ENCODE measurements at places on chromosomes 6 and 20.

GRCh38 chr20:3162080-3162611 is 2.5 kb upstream of the FASTKD5 start:
- DNase-seq: no peak

GRCh38 chr6:52154381-52154780 is 31.8 kb upstream of the IL17A start:
- DNase-seq: no peak

GRCh38 chr6:8113131-8113654 is 10.8 kb upstream of the EEF1E1 start:
- DNase-seq: no peak

GRCh38 chr20:36629719-36630681 is 16.0 kb downstream of the SLA2 start:
- no peak for DNase-seq

DNA sequence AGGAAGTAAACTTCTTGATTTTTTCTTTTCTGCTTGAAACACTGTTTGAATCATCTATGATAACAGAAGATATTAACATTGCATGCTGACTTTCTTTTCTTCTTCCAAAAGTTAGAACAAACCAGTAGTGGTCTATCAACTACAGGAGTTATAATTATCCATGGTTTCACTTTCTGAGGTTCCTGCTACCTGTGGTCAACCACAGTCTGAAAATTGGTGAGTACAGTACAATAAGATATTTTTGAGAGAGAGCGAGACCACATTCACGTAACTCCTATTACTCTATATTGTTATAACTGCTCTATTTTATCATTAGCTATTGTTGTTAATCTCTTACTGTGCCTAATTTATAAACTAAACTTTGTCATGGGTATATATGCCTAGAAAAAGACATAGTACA is 86.1 kb downstream of the MAP7 start:
- DNase-seq: no peak

DNA sequence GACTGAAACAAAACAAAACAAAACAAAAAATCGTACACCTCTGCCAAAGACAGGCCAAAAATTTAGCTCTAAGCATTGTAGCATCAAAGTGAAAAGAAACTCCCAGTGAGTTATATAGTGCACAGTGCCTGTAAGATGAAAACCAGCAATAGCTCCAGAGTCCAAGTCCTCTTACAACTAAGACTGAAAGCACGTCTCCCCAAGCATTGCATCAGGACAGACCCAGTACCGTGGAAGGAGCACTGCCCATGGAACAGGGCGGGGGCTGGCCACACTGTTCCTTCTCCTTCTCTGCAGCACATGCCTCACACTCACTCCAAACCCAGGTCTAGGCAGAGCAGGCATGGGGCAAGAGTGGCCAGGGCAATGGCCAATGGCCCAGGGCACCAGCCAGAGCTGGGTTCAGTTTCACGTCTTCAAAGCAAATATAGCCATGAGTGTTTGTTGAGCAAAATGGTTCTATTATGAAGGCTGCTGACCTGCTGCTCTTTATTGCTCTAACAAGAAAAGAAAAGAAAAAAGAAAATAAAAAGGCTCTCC is 72.2 kb upstream of the PBOV1 start:
- DNase-seq: no peak

GRCh38 chr6:168102315-168102985 is 23.4 kb upstream of the FRMD1 start:
- DNase-seq: no peak

DNA sequence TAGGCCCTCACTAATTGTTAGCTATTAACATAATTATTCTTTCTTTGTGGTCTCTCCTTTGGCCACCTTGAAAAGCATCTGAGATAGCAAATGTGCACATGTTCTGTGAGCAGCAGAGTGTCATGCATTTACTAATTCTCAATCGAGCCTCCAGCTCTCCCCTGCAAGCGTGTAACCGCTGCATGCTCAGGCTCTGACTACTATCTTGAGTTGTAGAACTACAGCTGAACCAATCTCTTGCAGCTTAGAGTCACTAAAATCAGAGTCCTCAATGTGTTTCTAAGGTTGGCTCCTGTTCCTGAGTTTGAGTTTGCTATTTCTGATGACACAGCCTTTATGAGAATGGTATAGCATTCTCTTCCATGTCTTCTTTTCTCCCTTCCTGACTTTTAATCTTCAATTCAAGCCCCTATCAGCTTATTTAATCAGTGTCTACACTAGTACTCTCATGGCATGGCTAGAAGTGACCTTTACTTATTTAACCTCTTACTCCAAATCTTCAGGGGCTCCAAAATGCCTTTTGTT is 65.5 kb downstream of the PPP1R3G start:
- no peak for DNase-seq

DNA sequence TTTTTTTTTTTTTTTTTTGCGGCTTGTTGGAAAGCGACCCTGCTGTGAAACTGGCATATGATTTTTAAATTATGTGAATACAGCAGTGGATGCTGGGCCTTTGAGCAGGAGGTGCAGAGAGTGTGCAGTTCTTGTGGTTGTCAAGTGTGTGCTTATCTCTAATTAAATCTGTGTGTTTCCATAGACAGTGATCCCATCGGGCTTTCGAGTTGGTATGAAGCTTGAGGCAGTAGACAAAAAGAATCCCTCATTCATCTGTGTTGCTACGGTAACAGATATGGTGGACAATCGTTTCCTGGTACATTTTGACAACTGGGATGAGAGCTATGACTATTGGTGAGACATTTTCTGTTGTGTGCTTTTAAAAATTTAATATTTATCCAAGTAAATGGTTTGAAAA is 52.4 kb downstream of the L3MBTL3 start:
- DNase-seq: no peak

- DNase-seq: peak; percentile 59
Observed at GRCh38 chr6:112337209-112337638, 9.9 kb upstream of the RFPL4B start.

DNA sequence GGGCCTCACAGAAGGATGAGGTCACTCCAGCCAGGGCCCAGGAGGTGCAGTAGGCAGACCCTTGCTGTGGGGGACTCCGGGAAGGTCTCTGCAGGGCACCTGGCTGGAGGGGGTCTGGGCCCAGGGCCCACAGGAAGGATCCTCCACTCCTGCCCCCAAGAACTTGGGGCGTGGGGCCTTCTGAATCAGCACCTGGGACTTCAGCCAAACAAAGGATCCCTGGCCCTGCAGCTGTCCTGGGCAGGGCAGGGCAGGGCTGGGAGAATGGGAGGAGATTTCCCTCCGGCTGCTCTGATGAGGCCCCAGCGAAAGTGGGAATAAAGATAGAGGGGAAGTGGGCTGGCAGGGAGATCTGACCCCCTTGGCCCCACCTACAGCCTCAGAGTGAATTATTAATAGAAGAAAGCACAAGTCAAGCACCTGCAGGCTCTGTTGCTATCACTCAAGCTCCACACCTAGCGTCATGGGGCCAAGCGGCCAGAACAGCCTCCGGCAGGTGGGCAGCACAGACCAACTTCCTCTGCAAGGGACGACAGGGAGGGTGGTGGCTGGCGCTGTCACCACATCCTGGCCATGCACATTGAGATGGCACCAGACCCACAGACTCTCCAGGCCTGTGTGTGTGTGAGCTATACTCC is 61.6 kb upstream of the MRPS10 start:
- DNase-seq: peak; percentile 84

- DNase-seq: no peak
Observed at GRCh38 chr6:156870924-156871539, 93.9 kb downstream of the ARID1B start.

- DNase-seq: no peak
Observed at GRCh38 chr6:70299456-70299855, 3.4 kb downstream of the COL9A1 start.

DNA sequence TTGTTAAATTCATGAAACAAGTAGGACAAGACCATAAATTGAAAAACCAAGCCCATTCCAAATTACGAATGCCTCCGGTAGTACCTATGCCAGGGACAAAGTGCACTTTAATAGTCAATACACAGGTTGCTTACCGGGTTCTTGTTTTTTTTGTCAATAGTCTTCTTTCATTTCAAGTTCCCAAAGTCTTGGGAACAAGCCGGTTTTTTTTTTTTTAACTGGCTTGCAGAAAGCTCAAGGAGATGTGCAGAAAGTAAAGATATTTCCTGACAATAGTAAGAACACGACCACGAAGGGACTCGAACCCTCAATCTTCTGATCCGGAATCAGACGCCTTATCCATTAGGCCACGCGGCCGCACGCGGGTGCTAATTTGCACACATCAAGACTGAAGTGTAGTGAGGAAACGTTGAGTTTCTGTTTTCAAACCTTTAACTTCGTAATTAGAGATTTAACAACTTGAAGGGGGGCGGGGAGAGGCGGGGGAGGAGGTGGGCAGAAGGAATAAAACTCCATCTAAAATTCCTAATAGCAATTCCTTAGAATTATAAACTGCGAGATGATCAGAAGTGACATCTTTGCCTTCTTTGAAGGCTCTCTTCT is 181.0 kb downstream of the TRIM27 start:
- peak; percentile 38 for DNase-seq

DNA sequence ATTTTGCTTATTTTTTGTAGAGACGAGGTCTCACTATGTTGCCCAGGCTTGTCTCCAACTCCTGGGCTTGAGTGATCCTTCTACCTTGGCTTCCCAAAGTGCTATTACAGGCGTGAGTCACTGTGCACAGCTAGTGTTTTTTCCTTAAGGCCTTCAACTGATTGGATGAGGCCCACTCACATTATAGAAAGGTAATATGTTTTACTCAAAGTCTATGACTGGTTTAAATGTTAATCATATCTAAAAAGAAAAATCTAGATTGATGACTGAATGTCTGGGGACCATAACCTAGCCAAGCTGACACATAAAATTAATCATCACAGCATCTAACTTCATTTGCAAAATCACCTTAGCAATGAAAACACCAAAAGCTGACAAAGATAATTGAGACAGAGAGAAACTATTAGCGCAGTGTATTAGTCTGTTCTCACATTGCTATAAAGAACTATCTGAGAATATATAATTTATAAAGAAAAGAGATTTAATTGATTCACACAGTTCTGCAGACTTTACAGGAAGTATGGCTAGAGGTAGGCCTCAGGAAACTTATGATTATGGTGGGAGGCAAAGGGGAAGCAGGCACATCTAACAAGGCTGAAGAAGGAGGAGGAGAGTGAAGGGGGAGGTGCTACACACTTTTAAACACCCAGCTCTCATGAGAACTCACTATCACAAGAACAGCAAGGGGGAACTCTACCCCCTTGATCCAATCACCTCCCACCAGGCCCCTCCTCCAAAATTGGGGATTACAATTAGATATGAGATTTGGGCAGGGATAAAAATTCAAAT is 66.8 kb upstream of the ARHGAP18 start:
- DNase-seq: no peak
